ENCODE measurements at places on chromosomes 4 and X. TPM values are rescaled to one million over a fixed set of nuclear protein-coding genes. Genes with fewer than 3 reads are reported as not detected.

The ITM2A gene
- total RNA-seq = 46.2 TPM

The REPS2 gene
- total RNA-seq = 6.1 TPM

The CACNA1F gene
- not detected for total RNA-seq

The CCNA2 gene
- 0.39 TPM for total RNA-seq

DNA sequence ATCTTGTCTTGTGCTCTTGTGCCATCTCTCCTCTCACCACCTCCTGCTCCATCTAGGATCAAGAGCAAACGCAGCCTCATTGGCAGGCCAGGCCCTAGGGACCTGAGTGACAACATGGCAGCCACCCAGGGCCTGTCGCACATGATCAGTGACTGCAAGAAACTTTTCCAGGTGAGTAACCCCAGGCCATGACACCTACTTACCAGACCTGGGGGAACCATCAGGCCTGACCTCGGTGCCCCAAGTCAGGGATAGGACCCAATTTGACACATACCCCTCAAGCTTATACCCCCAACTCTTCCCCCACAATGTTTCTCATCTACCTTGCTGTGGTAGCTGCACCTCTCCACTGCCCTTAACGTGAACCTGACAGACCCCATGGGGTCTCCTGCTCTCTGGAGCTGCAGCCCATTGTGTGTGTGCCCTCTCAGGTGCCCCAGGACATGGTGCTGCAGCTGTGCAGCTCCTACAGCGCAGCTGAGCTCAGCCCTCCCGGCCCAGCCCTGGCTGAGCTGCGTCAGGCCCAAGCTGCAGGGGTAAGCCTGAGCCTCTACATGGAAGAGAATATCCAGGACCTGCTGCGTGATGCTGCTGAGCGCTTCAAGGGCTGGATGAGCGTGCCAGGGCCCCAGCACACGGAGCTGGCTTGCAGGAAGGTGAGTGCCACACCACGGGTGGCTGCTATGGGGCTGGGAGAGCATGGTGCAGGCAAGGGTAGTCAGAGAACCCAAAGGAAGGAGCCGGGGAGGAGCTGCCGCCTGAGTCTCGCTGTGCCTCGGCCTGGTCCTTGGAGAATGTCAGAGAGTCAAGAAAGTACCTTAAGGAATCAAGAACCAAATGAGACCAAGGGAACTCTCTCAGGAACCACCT is 74.8 kb downstream of the STARD8 start:
- peak; percentile 72 for DNase-seq

DNA sequence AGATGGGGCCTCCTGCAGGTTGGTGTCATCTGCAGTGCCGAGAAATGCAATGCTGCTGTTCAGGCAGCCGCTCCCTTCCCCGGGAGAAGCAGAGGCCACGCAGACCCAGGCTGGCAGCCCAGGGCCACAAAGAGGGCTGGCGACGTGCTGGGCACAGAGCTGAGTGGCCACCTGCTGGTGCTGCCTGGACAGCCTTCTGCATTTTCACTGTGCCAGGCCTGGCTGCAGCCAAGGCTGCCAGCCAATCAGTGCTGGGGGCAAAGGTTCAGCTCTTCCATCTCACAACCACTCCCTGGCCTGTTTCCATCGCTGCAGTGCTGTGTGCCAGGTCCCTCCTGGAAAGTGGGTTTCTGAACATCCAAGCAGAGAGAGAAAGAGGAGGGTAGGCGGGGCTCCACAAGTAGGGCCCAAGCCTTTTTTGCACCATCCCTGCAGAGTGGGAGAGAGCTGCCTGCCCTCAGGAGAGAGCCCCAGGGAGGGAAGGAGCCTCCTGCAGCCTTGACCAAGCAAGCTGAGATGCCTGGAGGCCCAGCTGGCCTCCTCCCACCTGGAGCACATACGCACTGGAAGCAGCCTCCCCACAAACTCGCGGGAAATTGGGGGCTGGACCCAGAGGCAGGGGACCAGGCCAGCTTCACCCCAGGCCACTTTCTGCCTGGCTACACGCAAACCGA is 20.1 kb downstream of the ADRA2C start:
- DNase-seq = no peak

DNA sequence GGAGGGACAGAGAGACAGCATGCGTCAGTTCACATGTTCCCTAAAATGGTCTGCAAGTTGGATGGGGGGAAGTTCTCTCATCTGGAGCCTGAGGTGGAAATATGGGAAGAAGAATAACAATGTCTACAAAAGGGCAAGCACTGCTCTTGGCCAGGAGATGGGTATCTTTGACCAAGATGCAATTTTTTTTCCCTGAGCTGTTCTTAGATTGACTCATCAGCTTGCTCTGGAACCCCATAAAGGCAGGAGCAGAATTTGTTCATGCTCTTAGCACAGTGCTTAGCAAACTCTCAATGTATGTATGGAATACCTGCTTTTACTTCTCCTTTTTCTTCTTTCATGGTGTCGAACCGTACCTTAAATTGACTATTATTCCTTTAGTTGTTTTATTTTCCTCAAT is 90.5 kb upstream of the ZNF827 start:
- DNase-seq = no peak
